ENCODE measurements at places on chromosomes 16 and 17.

GRCh38 chr16:3349175-3349574 lies 6.5 kb upstream of the OR2C1 start:
- no peak for DNase-seq

GRCh38 chr17:66511135-66511534 lies 208.7 kb downstream of the PRKCA start:
- DNase-seq: no peak

- no peak for DNase-seq
Observed at GRCh38 chr16:31874366-31875111, 932 bp downstream of the ZNF267 start.

DNA sequence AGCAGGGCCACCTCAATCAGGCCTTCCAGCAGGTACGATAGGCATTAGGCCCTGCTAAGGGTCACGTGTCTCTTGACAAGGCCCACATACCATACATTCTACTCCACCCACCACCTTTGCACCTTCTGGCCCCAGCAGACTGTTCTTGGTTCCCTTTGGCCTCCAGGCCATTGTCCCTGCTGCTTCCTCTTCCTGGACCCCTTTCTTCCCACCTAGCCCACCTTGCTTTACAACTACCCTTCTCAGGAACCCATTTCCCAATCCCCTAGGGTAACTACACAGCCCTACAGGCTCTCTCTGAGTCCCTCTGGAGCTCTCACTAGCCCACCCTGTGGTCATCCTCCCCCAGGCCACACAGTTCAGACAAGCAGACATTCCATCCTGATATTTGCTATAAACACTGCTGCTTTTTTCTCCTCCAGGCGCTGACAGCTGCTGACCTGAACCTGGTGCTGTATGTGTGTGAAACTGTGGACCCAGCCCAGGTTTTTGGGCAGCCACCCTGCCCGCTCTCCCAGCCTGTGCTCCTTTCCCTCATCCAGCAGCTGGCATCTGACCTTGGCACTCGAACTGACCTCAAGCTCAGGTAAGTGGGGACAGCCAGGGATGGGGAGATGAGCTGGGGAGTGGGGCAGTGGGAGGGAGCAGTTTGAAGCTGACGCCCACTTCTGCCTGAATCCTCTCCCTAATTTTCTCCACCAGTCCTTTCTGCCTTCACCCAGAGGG lies 1.4 kb upstream of the NRN1L start:
- no peak for DNase-seq
